Mesenchymal stem cell (in vitro differentiated cells and primary cell): ENCODE measurements at places on chromosomes 3 and 15.

DNA sequence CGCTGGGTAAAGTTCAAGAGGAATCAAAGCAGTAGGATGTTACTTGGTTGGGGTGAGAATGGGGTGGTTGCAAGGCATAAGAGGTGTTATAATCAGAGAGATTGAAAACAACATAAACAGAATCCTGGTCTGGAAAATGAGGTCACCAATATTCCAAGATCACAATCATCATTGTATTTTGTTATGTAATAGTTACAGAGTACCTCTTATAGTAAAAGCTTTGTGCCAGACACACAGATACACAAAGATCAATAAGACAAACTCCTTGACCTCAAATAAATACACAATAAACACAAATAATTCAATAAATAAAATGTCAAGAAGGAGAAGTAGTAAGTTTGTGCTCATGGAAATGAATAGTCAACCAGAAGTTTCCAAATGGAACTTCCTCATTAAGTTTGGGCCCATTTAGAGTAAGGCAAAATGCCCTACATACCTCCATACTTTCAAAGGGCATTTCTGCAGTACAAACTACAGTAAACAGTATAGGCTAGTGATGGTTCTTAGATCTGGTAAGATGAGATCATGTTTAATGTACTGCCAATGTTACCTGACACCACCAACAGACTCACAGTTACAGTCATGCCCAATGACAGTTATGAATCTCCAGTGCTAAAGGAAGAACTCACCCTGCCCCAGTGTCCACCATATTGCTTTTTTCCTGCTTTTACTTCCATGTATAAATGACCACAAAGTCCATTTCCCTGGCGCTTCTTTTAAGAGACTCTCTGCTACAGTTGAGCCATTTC is 93.4 kb downstream of the KCNMB2 start:
- DNase-seq = no peak
- no peak overlapping the region for H3K27ac ChIP-seq
- H3K27me3 ChIP-seq = no peaks in the 10 kb centered on the region

DNA sequence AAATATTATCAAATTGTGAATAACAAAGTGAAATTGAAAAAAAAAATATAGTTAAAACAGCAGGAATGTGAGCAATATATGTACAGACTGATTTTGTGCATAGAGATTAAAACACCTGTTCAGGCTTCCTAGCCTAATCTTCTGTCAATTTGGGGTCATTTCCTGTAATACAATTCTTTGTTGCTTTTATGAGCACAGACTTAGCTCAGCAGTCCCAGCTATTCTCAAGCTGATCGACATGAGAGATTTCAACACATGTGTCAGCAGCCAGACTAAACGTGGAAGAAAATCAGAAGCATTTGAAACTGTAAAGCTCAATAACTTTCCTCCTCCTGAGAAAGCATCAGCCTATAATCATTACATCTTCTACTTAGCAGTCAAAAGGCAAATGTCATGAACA is 1.6 kb upstream of the FHIT start:
- H3K4me1 ChIP-seq = peaks cover 8% of the 10 kb centered on the region
- DNase-seq = no peak
- no peak overlapping the region for H3K27ac ChIP-seq
- no peaks in the 10 kb centered on the region for H3K36me3 ChIP-seq

- H3K36me3 ChIP-seq = peaks cover 5% of the 10 kb centered on the region
- no peaks in the 10 kb centered on the region for H3K4me1 ChIP-seq
- no peak overlapping the region for H3K4me3 ChIP-seq
Measured at GRCh38 chr15:68129072-68129471, 75.0 kb downstream of the PIAS1 start.

DNA sequence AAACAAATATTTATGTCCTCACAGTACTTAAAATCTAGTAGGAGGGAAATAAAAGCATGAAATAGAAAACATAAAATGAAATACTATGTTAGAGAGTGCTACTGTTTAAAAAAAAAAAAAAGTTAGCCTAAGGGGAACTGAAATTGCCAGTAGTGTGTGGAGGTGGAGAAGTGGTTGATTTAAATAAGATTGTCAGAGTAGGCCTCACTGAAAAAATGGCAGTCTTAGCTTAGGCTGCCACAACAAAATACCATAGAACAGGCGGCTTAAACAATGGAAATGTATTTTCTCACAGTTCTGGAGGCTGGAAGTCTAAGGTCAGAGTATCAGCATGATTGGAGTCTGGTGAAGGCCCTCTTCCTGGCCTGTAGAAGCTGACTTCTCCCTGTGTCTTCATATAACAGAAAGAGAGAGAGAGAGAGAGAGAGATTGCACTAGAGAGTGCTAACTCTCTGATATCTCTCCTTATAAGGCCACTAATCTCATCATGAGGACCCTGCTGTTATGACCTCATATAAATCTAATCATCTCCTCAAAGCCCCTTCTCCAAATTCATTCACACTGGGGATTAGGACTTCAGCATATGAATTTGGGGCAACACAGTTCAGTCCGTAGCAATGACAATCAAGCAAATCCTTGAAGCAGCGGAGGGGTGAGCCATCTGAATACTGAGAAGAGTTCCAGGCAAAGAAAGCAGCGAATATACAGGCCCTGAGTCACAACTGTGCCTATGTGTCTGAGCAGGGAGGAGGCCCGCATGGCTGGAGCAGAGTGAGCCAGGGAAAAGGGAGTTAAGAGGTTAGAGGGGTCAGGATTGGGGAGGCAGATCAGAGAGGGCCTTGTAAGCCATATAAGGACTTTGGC is 23.6 kb upstream of the LRRC34 start:
- no peaks in the 10 kb centered on the region for H3K27me3 ChIP-seq
- DNase-seq = no peak
- H3K27ac ChIP-seq = no peak overlapping the region
- H3K4me3 ChIP-seq = no peak overlapping the region

DNA sequence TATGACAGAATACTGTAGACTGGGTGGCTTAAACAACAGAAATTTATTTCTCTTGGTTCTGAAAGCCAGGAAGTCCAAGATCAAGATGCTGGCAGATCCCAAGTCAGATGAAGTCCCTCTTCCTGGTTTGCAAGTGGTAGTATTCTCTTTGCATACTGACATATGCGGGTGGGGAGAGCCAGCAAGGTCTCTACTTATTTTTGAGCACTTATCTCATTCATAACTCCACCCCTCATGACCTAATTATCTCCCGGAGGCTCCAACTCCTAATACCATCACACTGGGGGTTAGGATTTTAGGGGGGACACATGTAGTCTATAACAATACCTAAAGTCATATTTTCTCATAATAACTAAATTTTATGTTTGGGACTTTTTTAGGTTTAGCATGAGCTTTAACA is 65.3 kb downstream of the BLM start:
- no peak overlapping the region for H3K4me3 ChIP-seq
- peaks cover 3% of the 10 kb centered on the region for H3K4me1 ChIP-seq
- H3K27ac ChIP-seq = no peak overlapping the region
- no peaks in the 10 kb centered on the region for H3K36me3 ChIP-seq
- no peak for DNase-seq
- no peaks in the 10 kb centered on the region for H3K27me3 ChIP-seq

DNA sequence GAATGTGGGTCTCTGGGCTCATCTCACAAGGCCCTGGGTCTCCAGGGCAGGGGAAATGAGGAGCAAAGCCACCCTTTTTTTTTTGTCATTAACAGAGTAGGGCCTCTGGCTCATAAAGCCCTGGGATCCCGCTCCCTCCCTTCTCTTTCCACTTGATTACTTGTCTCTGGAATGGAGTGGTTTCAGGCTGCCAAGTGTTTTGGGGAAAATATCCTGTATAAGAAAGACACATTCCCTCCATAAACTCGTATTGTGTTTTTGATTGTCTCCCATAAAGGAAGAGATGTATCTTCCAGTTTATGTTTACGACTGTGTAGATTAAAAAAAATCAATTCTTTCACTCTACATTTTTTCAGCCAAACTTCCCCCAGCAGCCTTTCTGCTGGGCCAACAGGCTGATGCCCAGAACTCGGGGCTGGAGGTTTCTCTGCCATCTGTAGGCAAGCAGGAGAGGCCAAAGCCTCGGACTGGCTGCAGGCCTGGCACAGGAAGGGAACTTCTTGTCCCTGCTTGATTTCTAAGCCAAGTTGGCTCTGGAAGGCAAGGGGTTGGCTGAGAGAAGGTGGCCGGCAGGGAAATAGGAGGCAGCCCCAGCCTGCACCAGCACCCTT is 49.4 kb upstream of the INSYN1 start:
- H3K36me3 ChIP-seq = no peaks in the 10 kb centered on the region
- no peak overlapping the region for H3K27ac ChIP-seq
- peaks cover 25% of the 10 kb centered on the region for H3K27me3 ChIP-seq
- no peak for DNase-seq
- H3K4me1 ChIP-seq = peaks cover 21% of the 10 kb centered on the region

DNA sequence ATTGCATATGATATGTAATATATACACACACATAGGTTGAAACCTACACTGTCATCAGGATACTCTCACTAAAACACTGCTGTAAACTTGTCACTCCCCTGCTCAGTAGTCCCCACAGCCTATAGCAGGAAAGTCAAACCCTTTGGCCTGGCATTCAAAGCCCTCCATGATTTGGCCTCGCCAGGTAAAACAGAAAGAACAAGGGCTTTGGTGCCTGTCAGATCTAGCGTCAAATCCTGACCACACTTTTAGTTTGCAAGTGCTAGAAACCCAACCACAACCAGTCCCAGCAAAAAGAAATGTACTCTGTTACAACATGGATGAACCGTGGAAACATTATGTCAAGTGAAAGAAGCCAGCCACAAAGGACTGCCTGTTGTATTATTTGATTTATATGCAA is 11.4 kb downstream of the CRABP1 start:
- H3K36me3 ChIP-seq = no peaks in the 10 kb centered on the region
- no peak for DNase-seq
- peaks cover 19% of the 10 kb centered on the region for H3K27me3 ChIP-seq
- no peak overlapping the region for H3K27ac ChIP-seq

DNA sequence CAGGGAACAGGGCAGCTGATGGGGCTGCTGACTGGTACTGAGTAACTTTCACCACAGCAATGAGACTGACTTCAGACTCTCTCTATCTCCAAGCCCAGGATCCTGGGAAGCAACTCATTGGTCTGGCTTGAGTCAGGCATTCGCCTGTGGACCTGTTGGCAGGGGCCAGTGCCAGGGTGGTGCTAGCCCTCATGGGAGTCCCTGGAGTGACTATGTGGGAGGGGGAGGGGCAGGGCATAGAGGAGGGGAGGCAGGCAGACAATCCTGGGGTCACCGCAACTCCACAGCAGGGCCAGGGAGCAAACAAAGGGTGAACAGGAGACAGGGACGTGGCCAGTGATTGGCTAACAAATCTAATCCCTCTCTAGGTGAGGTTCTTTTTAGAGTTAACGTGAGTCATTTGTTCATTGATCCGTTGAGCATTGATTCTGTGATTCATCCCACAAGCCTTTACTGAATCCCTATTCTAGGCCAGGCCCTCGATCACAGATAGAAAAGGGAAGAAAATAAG is 71.8 kb downstream of the CEMIP start:
- H3K27ac ChIP-seq = peak overlapping the region; percentile 36
- H3K4me1 ChIP-seq = peaks cover 21% of the 10 kb centered on the region
- DNase-seq = no peak
- H3K27me3 ChIP-seq = peaks cover 5% of the 10 kb centered on the region
- H3K4me3 ChIP-seq = no peak overlapping the region

DNA sequence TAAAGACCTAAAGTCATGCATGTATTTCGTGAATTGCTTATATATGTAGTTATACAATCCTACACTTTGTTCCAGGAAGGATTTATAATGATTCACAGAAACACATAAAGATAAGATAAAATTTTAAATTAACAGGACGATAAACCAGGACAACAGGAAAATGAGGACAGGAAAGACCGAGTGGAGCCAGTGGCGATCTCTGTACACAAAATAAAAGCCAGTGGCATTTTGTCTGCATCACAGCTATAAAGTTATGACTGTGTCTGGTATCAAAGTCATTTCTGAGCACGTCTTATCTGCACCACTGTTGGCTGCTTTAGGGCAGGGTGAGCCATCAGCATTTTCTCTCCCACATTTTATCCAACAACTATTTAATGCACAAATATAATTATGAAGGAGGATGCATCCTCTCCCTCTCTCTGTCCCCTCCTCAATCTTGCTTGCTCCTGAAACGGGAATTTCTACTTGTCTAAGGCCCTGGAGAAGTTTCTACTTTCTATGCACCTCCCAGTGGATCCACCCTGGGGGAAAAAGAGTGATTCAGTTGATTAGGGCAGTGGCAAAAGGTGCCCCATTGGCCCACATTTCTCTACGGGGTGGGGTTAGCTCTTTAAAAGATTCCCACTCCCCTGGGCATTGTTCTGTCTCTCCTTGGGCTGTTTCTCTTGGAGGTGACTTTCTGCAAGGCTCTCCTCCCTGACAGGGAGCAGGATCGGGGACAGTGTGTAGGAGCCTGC is 159.4 kb upstream of the UBE2E1 start:
- no peak overlapping the region for H3K27ac ChIP-seq
- no peak overlapping the region for H3K4me3 ChIP-seq
- H3K4me1 ChIP-seq = peaks cover 5% of the 10 kb centered on the region
- DNase-seq = no peak
- H3K36me3 ChIP-seq = no peaks in the 10 kb centered on the region

DNA sequence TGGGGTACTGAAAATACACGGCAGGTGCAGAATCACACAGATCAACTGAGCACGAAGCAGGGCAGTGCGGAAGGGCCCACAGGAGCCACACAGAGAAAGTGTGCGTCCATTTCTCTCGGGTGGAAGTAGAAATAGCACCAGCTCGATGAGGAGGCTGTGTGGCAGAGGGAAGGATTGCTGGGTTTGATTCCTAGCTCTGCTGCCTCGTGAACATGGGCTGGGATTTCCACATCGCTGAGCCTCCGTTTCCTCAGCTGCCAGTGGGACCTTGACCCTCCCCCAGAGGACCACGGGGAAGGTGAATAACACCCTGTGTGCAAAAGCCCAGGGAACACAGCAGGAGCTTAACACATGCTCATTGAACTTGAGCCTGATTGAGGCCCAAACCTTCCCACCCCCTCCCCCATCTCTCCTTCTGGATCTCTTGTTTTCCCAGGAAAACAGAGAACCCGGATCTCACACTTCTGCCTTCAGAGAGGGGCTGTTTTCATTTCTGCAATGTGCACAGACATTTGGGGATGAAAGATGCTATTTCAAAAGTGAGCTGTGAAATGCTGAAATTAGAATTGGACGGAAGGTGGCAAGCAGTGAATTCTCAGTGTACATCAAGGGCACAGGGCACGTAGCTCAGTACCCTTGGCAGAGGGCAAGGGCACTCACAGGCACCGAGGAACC is 38.4 kb downstream of the ABTB1 start:
- H3K36me3 ChIP-seq = peaks cover 69% of the 10 kb centered on the region
- no peak for DNase-seq
- H3K27me3 ChIP-seq = no peaks in the 10 kb centered on the region
- no peak overlapping the region for H3K27ac ChIP-seq
